ENCODE measurements at places on chromosomes 3 and 15.

GRCh38 chr3:37853691-37854413 is 7.8 kb upstream of the CTDSPL start:
- DNase-seq = no peak

- no peak for DNase-seq
Measured at GRCh38 chr3:33428734-33429133, 11.5 kb downstream of the UBP1 start.

DNA sequence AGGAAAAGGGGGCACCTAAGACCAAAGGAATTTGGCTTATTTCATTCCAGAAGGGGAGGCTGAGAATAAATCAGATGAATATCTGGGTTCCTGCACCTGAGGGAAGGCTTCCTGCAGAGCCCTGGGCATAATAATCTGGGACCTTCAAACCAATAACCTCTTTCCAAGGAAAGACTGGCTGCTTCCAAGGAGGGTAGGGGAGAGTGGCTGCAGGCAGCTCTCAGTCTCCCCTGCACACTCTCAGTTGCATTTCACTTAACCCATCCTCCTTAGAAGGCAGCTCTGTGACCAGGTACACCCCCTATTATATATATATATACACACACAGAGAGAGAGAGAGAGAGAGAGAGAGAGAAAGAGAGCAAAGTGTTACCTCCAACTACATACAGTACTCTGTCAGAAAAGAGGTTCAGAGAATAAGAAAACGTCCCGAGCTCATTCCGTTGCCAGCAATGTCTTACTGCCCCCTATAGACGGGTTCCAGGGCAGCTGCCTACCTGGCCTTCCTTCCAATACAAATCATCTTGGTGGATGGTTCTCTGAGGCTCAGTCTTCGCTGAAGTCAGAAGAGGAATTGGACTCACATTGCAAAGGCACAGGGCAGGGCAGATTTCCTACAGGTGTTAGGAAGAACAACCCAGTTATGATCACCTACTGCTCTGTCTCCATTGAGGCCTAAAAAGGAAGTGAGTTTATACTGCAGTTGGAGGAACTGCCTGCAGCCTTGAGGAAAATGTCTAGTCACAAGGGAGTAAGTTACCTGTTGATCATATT is 26.1 kb downstream of the CAPN3 start:
- peak; percentile 65 for DNase-seq

- DNase-seq = no peak
Measured at GRCh38 chr3:101081999-101082398, 88.8 kb upstream of the ABI3BP start.

DNA sequence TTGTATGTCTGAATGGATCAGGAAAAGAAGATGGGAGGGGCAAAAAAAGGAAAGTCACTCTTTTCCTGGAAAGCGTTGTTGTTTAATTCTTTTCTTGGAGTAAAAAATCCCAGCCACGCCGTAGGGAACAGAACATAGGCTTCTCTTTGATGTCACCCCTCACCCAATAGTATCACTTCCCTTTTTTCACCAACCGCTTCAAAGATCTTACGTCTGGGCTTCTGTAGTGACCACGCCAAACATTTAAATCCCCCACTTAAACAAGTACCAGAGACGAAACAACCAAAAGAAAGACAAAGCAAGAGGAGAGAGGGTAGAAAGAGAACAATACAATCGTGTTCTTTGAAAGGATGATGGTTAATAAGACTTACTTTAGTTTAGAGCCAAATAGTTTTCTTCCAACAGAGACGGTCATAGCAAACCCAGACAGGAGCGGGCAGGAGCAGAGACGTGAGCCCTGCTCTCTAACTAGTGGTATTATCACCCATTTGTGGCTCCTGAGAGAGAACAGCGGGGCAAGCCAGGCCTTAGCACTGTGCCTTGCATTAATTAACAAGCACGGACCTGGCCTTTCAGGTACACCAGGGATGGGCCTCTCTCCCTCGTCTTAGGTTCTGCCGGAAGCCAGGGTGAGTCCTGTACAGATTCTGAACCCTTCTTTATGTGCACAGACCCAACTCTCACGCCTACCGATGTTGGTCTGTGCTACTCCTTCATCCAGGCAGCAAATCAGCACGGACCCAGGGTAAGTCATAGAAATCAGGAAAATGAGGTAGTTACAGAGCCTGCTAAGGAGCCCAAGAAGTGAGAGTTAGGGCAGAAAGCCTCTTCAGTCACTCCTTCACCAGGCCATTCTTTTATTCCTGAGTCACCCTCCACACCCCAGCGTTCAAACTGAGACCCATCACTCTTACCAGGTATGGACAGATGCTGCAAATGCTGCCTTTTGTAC is 28.2 kb upstream of the BCL6 start:
- no peak for DNase-seq

DNA sequence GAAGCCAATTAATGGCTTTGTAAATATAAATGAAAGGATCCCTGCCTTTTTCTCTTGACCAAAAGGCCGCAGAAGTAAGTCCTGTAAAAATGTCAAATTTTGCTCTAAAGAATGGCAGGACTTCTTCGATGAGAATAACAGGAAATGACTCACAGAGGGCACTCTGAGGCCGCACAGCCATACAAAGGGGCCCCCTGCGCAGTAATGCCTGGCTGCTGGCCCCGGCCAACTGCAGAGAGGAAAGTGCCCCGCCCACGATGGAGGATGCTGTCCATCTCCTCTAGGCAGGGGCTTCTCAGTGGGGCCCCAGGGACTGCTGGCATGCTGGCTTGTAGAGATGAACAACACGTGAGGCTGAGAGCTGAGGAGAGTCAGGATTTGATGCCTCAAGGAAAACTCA is 18.1 kb upstream of the SCN10A start:
- no peak for DNase-seq

DNA sequence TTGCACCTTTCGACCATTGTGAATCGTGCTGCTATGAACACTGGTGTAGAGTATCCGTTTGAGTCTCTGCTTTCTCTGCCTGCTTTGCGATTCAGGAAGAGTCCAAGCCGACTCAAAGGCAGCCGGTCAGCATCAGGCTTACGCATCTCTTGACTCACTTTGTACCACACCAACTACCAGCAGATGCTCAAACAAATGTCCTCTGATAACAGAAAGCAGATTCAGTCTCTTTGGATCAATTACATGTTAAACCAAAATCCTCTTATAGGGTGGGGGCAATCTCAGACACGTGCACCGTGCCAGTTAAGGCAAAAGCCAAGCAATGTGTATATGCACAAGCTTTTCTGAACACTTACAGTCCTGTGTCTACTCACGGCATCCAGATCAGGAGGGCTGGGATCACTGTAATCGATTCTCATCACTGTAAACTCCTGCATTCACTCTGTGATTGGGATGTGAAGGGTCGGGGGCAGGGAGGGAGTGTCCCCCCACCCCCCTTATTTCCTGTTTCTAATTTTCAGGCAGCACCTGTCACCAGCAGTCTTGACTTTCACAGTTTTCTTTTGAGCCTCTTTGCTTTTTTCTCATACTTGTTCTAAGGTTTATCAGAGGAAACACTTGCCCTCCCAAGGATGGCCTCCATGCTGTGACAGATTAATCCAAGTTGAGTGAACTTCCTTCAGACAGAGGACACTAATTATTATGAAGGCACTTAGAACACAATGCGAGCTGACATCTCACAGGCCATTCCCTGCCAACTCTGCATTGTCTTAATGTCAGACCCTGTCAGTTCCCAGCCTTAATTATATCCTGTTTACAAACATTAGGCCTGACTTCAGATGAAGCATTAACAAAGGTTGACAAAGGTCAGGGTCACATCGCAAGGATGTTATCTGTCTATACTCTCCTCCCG is 153.5 kb downstream of the MECOM start:
- DNase-seq = no peak

DNA sequence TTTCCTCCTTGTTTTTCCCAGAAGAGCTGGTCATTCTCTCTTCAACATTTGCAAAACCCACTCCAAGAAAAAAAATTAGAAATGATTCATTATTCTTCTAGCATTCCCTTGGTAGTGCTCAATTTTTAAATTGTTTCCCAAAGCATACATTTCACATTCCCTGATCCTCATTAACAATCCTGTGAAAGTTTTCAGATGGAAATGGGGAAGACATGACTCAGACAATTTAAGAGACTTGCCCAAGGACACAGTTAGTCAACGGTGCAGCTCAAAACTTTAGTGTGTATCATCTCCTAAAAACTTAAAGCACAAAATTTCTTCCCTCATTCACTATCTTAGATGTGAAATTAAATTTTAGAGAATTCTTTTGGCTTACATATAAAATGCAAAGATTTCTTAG is 17.1 kb upstream of the ABI3BP start:
- DNase-seq = no peak

GRCh38 chr15:43239732-43240491 is 19.1 kb upstream of the EPB42 start:
- DNase-seq = no peak

DNA sequence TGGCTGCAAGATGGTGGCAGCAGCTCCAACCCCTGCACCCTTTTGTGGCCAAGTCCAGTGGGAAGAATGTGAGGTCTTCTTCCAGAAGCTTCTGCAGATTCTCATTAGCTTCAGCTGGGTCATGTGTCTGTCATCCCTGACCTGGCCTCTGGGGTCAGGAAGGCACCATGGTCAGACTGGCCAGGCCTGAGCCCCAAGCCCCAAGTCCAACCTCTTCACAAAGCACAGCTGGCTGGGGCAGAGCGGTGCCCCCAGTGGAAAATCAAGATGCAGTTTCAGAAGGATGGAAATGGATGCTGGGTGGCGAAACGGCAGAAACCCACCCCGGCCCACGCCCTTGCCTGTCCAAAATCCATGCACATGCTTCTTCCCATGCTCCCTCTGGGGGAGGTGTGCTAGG is 15.9 kb upstream of the GATA2 start:
- DNase-seq = peak; percentile 42

- no peak for DNase-seq
Measured at GRCh38 chr3:71491154-71491752, 92.3 kb downstream of the FOXP1 start.

DNA sequence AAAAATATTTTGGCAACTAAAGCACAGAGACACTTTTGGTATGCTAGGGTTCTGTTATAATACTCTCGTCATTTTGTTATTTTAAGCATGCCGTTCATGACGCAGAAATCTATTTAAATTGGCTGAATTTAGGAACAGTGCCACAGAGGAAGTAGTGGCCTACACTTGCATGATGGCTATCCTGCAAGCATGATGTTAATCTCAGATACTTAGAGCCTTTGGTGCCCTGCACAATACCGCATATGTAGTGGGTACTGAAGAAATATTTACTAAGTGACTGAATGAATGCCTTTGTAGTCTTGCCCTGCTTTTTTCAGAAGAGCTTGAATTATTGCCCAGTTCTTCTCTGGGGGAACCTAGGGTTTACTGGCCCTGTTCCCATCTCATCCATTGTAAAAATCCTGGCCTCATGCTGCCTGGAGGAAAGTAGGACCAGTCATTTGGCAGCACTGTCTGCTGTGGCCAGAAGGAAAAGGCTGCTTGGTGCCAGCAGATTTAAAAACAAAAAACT is 79.0 kb downstream of the SERPINI1 start:
- no peak for DNase-seq

DNA sequence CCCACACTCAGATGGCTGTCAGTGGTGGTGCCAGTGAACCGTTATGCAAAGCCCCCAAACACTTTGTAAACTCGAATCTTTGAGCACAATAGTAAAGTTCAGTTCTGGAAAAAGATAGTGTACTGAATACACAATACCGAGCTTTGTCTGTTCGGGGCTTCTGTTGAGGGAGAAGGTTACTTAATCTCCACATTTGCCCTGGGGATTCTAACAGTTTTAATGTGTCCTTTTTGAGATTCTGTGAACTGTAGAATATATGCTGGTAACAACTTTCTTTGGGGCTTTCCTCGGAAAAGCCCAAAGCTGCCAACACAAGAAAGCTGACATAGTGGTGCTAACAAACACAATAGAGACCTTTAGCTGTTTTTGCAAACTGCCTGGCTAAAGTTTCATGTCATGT is 686.5 kb downstream of the ROBO1 start:
- DNase-seq = no peak

DNA sequence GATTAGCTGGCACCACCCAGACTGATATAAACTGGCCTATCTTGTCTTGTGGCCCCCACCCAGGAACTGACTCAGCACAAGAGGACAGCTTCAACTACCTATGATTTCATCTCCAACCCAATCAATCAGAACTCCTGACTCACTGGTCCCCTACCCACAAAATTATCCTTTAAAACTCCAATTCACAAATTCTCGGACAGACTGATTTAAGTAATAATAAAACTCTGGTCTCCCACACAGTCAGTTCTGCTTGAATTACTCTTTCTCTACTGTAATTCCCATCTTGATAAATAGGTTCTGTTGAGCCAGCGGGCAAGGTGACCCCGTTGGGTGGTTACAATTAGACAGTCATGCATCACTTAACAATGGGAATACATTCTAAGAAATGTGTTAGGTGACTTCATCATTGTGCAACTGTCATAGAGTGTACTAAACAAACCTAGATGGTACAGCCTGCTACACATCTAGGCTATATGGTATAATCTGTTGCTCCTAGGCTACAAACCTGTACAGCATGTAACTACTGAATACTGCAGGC is 48.1 kb upstream of the MAP4 start:
- no peak for DNase-seq

DNA sequence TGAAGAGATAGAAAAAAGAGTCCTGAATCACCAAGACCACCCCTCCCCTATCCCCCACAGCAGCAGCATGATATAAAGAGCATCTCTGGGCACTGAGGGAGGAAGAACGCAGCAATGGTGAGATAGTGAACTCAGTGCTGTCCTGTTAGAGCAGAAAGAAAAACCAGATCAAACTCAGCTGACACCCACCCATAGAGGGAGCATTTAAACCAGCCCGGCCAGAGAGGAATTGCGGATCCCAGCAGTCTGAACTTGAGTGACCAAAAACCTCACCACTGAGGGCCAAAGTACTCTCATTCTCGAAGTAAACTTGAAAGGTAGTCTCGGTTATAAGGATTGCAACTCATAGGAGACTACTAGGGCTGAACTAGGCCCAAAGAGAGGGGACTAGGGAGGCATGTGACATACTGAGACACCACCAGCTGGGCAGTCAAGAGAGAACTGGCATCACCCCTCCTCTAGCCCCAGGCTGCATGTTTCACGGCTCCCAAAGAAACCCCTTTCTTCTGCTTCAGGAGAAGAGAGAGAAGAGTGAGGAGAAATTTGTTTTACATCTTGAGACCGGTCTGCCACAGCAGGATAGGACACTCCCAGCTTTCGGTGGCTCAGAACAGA is 39.2 kb upstream of the TGFBR2 start:
- DNase-seq = no peak

Measured in ecto neural progenitor cell (in vitro differentiated cells).